ENCODE measurements at places on chromosomes 6 and 20.

GRCh38 chr6:39357998-39358686 lies 35.6 kb upstream of the KCNK16 start:
- DNase-seq = no peak

GRCh38 chr6:72825315-72825911 lies 203.5 kb downstream of the KCNQ5 start:
- no peak for DNase-seq

- no peak for DNase-seq
Measured at GRCh38 chr6:35397806-35398418, 54.2 kb upstream of the FANCE start.

- no peak for DNase-seq
Measured at GRCh38 chr6:86380571-86381125, 556.7 kb upstream of the HTR1E start.

DNA sequence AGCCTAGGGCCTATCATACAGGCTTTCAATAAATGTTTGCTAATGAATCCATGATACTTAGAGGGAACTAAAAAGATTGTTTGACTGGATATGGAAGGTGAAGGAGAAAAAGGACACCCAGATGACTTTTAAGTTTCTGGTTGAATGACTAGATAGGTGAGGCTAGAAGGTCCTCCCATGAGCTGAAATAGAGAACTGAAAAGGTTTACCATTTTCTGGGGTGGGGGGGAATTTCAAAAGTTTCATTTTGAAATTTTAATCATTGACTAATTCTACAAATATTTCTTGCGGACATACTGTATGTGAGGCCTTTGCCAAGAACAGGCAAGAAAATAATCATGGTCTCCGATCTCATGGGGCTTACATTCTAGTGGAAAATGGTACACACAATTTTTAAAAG lies 17.9 kb upstream of the ZBTB2 start:
- DNase-seq = no peak

- DNase-seq = no peak
Measured at GRCh38 chr6:167839343-167839742, 12.6 kb downstream of the AFDN start.

DNA sequence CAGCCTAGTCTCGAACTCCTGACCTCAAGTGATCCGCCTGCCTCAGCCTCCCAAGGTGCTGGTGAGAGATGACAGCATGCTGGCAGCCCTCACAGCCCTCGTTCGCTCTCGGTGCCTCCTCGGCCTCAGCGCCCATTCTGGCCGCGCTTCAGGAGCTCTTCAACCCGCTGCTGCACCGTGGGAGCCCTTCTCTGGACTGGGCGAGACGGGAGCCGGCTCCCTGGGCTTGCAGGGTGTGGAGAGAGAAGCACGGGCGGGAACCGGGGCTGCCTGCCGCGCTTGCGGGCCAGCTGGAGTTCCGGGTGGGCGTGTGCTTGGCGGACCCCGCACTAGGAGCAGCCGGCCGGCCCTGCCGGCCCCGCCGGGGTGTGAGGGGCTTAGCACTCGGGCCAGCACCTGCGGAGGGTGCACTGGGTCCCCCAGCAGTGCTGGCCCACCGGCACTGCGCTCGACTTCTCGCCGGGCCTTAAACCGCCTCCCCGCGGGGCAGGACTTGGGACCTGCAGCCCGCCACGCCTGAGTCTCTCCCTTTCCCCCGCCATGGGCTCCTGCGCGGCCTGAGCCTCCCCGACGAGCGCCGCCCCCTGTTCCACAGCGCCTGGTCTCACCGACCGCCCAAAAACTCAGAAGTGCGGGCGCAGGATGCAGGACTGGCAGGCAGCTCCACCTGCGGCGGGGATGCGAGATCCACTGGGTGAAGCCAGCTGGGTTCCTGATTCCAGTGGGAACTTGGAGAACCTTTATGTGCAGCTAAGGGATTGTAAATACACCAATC lies 31.5 kb upstream of the RANBP9 start:
- DNase-seq = no peak

GRCh38 chr20:46519471-46520068 lies 6.2 kb upstream of the ZNF334 start:
- no peak for DNase-seq

DNA sequence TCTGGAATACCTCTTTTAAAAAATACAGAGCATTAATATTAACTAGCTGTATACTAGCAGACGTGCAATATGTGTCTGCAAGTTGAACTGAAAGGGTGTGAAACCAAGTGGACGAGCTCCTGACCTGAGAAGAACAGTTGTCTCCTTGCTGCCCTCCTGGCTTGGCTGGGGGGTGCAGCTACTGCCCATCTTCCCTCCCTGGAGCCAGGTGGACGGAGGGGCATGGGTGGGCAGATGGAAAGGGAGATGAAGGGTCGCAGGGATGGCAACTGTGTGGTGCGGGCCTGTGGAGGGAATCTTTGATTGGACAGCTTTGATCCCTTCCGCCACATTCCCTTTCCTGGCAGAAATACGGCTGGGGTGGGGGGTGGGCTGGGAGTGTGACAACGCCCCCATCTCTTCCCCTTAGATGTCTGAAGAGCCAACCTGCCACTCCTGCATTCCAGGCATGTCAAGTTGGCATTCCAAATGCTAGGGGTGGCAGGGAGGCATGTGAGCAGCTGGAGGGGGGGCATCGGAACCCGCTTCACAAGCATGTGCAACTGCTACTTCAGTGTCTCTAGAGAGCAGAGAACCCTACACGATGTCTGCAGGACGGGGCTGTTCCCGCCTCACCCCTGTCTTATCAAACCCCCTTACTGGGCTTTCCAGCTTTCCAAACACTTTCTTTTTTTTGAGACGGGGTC lies 37.3 kb downstream of the SRSF3 start:
- no peak for DNase-seq

- DNase-seq = no peak
Measured at GRCh38 chr6:66291905-66292304, 584.9 kb upstream of the EYS start.

DNA sequence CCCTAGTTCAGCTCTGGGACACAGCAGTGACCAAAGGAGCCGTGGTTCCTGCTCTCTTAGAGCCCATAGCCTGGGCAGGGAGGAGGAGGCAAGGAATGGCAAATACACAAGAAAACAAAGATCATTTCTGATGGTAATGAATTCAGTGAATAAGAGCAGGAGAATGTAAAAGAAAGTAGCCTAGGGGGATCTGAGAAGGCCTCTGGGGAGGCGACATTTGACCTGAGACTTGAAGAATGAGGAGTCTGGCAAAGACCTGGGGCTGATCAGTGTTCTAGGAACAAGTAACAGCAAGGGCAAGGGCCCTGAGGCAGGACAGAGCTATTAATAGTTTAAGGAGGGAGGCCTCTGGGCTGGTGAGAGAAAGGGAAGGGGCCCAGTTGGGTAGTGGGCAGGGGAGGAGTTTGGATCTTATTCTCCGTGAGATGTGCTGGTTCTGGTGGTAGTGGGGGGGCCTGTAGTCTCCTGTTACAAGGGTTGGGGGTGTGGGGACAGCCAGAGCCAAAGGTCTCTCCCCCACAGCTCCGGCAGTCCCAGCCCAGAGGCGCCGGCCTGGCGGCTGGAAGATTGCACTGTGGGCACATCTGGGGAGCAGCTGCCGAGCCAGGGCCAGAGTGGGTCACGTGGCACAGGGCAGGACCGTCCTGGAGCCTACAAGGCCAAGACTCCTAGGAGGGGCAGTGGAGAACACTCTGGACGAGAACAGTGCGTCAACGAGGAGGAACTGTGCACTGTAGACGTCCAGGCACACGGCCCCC lies 9.3 kb upstream of the ID1 start:
- no peak for DNase-seq

GRCh38 chr6:65979120-65979519 lies 272.1 kb upstream of the EYS start:
- no peak for DNase-seq

DNA sequence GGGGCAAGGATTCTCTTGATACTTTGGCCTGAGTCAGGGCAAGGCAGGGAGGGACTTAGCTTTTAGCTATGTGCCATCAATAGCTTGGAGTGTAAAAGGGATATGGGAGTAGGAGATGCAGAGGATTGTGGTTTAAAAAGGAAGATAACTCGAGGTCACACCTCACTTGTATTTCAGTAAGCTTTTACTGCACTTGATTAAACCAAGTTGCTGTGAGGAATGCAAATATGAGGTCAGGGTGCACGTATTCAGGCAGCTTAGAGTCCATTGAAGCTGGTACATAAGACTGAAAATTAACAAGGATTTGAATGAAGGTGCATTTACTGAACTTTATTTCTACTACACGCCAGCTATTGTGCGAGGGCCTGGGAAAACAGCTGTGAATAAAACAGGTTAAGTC lies 32.1 kb downstream of the DSTN start:
- no peak for DNase-seq

GRCh38 chr20:37896932-37897548 lies 5.9 kb upstream of the VSTM2L start:
- DNase-seq = no peak

DNA sequence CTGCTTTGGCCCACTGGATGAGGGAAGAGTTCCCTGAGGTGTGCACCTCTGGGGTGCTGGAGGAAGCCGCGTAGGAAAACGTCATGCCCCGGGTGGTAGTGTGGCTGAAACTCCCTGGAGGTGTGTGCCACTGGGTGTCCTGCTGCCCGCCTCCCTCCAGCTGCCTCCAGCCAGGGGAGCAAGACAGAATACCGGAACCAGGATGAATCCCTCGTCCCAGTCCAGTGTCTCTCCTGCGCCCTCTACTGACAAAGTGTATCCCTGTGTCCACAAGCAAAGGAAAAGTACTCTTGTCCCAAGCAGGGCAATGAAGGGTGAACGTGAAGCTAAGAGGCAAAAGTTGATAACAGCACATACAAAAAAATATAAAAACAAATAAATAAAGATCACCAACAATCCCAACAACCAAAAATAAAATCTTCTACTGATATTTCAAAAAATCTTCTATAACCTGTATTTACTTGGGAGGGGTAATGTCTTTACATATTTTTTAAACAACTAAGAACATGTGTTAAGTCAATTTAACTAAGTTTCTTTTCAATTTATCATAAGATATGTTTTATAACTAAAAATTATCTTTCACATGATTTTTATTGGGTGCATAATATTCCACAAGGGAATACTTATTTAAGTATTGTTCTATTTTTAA lies 437.6 kb downstream of the MAFB start:
- no peak for DNase-seq

DNA sequence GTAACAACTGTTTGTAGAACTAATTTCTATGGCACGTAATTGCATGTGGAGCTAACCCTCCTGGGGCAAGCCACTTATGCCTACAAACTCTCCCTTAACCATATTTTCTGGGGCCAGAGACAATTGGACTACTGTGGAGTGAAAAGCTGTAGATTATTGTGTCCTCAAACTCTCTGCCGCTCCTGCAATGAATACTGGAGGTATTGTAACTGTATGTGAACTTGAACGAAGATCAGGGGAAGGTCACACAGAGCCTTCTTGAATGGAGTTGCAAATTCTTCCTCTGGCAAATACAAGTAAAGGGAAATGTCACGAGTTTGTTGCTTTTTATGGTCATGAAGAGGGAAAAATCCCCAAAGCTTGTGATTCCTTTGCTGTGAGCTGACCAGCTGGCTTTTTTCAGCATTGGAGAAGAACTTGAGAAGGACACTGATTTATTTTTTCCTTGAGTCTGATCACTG lies 18.2 kb downstream of the AKAP12 start:
- no peak for DNase-seq

GRCh38 chr6:170147832-170148708 lies 142.8 kb downstream of the DLL1 start:
- peak; percentile 34 for DNase-seq

- no peak for DNase-seq
Measured at GRCh38 chr6:132527791-132528190, 10.3 kb upstream of the TAAR9 start.

GRCh38 chr6:36701401-36701991 lies 3.9 kb downstream of the RAB44 start:
- DNase-seq = no peak

DNA sequence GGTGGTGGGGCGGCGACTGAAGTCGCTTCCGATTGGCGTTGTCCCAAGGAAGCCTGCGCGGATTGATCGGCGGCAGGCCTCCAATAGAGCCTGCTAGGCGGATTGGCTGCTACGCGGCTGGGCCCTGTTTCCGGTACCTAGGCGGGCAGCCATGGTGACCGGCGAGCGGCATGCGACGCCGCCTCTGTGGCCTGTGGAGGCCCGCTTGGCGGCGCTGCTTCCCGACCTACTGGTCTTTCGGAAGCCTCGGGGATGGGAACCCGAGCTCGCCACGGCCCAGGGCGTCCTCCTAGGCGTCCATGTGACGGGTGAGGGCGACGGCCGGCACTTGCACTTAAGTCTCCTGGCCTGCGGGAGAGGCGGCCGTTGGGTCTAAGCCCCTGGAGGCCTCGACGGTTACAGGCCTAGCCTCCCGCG lies 28.1 kb downstream of the NFYA start:
- peak; percentile 37 for DNase-seq

All from stimulated activated CD4-positive, alpha-beta T cell treated with anti-CD3 and anti-CD28 coated beads, Interleukin-4, amount 100 ng/mL, for 24 hours (primary cell).